ENCODE measurements at places on chromosomes 1 and 21.

DNA sequence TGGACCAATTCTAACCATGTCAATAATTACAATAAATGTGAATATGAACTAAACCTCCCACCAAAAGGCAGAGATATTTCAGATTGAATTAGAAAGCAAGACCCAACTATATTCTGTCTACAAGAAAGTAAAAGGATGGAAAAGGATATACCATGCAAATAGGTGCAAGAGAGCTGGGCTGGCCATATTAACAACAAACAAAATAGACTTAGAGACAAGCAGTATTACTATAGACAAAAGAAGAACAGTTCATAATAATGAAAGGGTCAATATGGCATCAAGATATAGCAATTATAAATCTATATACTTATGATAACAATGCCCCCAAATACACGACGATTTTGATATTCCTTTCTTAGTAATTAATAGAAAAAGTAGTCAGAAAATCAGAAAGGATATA lies 67.3 kb upstream of the IFFO2 start:
- DNase-seq: no peak

DNA sequence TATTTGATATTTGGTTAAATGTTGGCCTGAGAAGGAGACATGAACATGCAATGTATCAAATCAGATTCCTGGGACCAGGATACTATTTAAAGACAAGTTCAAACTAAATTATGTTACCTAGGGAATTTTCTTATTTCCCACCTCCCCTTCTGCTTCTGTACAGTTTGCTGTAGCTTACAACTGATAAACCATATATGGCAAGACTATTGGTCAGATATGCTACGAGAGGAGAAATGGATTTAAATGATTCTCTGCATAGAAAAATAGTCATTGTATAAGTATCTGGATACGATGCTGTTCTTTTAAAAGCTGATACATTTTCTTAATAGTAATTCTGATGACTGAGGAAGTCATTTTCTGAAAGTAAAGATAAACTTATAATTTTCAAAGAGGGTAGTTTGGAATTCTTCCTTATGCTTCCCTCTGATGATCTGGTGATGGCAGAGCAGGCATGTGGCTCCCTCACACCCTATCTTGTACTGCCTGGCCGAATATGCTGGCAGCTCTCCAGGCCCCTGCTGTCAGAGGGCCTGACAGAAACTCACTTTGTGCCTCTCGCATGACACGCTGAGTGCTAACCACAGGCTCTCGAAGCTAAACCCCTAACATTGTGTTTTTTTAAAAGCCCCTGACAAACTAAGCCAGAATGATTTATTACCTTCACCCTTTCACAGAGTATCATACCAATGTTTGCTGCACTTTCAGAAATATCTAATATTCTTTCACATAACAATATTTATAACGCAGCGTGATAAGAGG lies 19.4 kb downstream of the RRP15 start:
- peak; percentile 58 for DNase-seq

GRCh38 chr1:5834477-5835178 lies 157.6 kb downstream of the NPHP4 start:
- no peak for DNase-seq

GRCh38 chr21:39385299-39386145 lies 36.6 kb upstream of the HMGN1 start:
- DNase-seq: peak; percentile 82

DNA sequence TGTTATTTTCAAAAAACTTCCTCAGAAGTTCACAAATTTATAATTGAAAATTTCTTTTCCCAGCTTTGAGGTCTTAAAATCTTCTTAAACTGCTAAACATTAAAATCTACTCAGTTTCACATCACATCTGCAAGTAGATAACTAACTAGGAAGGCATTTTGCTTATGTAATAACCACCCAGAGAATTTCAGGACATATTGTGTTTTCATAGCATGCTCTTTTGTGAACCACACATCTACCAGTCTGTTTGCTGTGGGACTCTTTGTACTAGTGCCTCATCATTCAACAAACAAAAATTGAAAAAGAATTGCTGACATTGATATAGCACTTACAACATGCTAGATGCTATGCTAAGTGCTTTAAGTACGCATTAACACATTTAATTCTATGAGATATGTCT lies 31.6 kb upstream of the C1orf146 start:
- peak; percentile 15 for DNase-seq

DNA sequence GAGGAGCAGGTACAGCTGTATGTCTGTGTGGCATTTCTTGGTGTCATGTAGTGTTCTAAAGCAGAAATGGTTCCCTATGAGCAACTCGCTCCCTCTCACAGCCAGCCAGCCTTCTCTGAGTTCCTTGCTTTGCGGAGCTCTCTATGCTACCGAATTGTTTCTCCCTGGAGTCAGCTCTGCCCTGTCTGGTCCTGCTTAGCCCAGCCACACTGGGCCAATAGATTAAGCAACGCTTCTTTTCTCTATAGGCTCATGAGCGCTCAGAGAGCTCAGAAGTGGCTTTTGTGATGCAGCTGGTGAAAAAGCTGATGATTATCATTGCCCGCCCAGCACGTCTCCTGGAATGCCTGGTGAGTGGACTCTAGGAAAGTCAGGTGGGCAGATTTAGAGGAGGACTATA lies 113.1 kb downstream of the PIK3R3 start:
- DNase-seq: no peak

DNA sequence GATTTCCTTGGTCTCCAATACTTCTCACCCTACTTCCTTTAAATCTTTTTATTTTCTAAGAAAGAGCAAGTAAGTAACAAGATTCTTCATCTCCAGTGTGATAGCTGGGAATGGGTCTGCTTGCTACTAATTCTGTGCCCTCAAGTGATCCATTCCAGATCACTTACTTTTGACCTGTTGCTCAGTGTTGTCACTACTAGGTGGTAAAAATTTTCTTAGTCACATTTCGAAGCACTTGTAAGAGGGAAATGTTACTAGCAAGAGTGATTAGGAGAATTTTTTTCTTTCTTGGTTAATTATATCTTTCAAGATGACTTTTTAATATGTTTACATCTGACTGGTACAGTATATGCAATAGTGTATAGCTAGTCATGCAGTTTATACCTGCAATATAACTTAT lies 2.2 kb downstream of the UBAP2L start:
- DNase-seq: no peak

- no peak for DNase-seq
These were observed 81.1 kb downstream of the OLFM3 start for GRCh38 chr1:101915597-101915996.

DNA sequence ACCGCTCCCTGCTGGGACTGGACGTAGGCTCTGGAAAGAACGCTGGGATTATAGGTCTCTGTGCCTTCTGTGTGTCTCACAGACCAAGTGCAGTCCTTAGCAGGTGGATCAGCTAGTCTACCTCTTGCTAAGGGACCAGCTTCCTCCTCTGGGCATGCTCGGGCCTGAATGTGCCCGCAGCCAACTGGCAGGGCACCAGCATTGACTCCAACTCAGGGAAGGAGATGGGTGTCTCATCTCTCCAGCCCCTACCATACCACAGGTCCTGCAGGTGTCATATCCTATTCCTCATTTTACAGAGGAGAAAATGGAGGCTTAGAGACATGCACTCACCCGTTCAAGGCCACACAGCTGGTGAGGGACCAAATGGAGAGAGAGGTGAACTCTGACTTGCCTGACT lies 340.2 kb downstream of the PTPRU start:
- no peak for DNase-seq

DNA sequence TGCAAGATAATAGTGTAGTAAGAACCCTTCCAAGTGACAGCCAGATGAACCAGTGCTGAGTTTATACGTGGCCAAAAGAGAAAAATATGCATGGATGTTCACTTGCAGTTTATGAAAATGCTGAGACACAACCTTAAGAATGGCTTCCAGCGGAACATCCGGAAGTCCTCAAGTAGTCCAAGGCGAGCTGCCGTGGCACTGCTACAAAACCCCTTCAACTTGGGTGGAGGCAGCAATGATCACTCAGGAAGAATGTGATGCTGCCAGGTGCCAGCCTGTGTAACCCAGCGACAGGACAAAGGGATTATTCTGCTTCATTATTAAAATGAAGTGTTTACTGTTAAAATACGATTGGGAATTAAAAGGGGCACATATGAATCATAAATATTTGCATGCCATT lies 179.6 kb downstream of the RUNX1 start:
- no peak for DNase-seq

DNA sequence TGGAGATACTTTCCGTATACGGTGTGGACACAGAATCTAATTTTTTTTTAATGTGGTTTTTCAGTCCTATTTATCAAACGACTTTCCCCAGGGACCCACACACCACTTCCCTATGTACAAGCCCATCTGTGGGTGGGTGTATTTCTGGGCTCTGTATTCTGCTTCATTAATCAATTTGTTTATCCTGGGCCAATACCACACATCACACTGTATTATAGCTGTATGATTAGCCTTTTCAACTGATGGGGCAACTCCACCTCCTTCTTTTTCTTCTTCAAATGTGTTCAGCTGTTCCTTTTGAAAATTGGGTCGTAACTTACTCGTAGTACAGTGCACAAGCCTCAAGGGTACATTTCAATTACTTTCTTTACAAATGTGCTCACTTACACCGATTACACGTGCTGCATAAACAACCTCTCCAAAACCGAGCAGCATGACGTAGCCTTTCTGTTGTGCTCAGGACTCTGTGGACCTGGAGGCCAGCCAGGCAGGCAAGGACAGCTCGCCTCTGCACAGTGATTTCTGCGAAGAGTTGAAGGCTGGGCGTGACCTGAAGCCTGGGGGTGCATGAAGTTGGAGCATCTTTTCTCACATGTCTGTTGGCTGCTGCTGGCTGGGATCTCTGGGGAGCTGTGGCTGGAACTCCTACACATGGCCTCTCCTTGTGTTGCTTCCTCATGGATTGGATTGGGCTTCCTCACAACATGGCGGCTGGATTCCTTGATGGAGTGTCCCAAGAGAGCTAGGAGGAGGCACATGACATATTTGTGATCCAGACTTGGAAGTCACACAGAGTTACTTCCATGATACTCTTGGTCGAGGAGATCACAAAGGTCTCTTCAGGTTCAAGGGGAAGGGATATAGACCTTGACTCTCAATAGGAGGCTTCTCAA lies 126.5 kb downstream of the CRYAA start:
- DNase-seq: no peak

- DNase-seq: no peak
These were observed 405.9 kb upstream of the B3GALT2 start for GRCh38 chr1:193592317-193592716.

GRCh38 chr1:92960395-92961130 lies 699 bp downstream of the DIPK1A start:
- DNase-seq: peak; percentile 88

GRCh38 chr1:245153081-245153551 lies 1.7 kb upstream of the KIF26B start:
- peak; percentile 72 for DNase-seq

DNA sequence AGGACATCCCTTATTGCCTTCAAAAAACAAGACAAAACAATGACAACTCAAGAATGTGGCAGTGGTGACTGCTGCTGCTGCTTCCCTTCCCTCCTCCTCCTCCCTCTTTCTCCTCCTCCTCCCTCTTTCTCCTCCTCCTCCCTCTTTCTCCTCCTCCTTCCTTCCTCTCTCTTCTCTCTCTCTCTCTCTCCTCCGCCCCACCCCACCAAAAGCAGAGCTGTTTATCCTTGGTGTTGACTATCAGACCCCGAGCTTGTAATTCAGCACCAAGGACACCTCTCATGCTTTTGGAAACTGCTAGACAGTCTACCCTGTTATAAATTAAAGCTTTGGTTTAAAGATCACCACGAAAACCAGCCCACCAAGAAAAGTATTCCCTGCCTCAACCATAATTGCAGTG lies 72.4 kb upstream of the IFNAR2 start:
- no peak for DNase-seq

GRCh38 chr1:3546048-3546384 lies 65.3 kb downstream of the MEGF6 start:
- DNase-seq: no peak

GRCh38 chr21:36436829-36437744 lies 42.8 kb downstream of the CLDN14 start:
- DNase-seq: no peak

- DNase-seq: peak; percentile 80
These were observed 60.5 kb downstream of the ERI3 start for GRCh38 chr1:44294588-44295007.

DNA sequence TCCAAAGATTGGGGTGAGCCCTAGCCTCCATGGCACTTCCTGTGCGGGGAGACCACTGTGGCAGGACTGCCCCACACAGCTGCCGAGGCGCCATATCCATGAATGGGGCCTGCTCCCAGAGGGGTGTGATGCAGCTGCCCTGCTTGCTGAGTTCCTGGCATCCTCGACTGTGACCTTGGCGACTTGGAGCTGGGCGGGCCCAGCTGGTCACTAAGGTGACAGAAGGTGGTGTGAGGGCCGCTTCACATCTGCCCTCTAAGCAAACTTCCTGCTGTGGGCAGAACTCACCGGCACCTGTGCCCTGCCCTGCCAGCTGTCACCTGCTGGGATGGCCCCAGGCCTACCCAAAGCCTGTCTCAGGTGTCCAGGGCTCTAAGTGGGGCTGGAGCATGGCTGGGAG lies 9.0 kb downstream of the TMEM61 start:
- DNase-seq: no peak

DNA sequence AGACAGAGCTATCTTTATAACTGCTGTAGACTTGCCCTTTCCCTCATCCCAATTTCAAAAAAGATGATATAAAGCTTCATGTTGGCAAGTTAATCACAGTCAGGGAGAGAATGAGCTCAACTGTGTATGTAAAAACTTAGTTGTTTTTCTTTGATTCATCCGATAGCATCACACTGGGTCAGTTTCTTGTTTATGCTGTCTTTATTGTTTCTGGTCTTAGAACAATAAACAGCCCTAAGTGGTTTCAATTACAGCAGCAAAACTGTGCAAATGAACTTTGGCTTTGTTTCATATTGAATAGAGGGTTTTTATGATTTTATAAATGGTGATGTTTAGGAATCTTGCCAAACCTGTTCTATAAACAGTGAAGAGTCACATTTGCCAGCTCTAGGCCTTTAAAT lies 423.8 kb upstream of the CXADR start:
- DNase-seq: no peak

DNA sequence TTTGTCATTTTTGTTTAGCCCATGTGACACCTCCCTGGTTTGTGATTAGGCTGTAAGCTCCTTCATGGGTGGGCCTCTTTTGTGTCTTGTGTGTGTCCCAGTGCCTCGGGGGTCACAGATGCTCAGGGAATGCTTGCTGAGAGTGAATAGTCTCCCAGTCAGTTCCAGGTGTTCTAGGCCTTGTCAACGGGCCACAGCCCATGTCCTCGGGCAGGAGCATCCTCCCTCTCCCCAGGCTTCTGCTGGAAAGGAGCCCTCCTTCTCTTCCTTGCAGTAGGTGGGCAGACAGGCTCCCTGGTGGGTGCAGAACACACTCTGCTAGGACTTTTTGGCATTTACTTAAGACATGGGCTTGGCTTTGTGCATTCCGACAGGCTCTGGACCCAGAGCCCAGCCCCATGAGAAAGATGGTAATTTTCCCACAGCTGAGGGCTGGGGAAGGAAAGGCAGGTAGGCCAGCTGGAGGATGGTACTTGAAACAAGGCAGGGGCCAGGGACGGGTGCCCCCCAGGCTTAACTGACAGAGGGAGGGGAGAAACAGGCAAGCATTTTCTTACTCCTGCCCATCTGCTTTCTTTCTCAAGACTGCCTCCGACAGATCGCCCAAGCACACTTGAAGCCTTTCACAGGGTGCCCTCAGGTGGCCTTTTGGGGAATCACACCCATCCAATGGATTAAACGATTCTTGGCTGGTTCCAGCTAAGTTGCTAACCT lies 7.1 kb upstream of the CPLANE2 start:
- peak; percentile 82 for DNase-seq
